Astrocyte (in vitro differentiated cells and primary cell): ENCODE measurements at places on chromosomes 12 and 14. TPM values are rescaled to one million over a fixed set of nuclear protein-coding genes. Genes with fewer than 3 reads are reported as not detected.

DNA sequence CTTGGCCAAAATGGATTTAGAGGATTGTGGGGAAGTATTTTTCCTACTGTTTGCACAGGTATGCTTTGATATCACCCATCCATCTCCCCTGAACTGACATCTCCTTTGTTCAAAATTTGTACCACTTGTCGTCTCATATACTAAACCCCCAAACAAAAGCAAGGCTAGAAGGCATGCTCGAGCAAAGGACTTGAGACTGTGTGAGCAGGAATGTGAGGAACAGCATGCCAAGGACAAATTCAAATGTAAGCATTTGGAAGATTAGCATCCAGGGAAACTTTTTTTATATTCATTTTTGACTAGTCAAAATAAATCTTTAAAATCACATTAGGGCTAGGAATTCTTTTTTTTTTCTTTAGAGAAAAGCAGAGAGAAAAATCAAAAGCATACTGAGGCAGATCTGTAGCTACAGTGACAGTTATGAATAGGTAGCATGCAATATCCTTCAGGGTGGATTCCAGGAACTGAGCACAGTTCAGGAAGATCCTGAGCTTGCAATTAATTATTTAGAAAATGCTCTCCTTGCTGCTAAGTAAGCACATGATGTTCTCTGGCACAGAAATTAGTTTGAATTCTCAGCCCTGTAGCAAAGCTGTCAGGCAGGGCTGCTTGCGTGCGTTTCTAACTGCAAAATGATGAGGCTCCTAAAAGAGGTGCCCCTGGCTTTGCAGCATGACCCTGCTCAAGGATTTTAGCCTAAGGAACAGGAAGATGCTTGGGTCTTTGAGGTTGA lies 327.7 kb downstream of the LRIG3 start:
- no peak overlapping the region for H3K4me3 ChIP-seq
- DNase-seq = peak; percentile 44
- H3K36me3 ChIP-seq = no peaks in the 10 kb centered on the region
- no peaks in the 10 kb centered on the region for H3K27me3 ChIP-seq

- H3K36me3 ChIP-seq = no peaks in the 10 kb centered on the region
- no peaks in the 10 kb centered on the region for H3K27me3 ChIP-seq
- no peak for DNase-seq
- peaks cover 21% of the 10 kb centered on the region for H3K4me1 ChIP-seq
- H3K27ac ChIP-seq = no peak overlapping the region
Observed at GRCh38 chr14:95485222-95485819, 31.1 kb downstream of the SYNE3 start.

DNA sequence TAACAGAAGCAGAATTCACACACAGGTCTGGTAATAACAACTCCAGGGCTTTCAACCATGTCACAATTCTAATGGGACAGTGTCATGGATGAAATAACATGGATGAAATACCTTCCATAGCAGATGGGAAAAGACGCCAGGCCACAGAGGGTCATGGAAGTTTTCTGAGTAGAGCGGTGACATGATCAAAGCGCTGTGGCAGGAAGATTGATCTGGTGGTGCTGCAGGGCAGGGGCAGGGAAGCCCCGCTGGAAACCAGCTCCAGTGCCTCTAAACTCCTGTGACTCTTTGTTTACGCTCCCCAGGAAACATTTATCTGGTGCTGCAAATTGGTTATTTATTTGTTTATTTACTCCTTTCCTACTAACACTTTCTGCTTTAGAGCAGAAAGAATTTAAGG lies 108.3 kb upstream of the HMGA2 start:
- no peak overlapping the region for H3K4me3 ChIP-seq
- H3K4me1 ChIP-seq = peaks cover 12% of the 10 kb centered on the region
- H3K36me3 ChIP-seq = no peaks in the 10 kb centered on the region
- H3K27me3 ChIP-seq = no peaks in the 10 kb centered on the region
- H3K27ac ChIP-seq = no peak overlapping the region
- DNase-seq = no peak

Gene B4GALNT1
- total RNA-seq = 2.5 and 2.6 TPM in 2 replicates

Gene WDR89
- total RNA-seq = 13.2 and 15.0 TPM in 2 replicates
